CD8-positive, alpha-beta memory T cell (primary cell): ENCODE measurements at places on chromosomes 7 and 10. TPM values are rescaled to one million over a fixed set of nuclear protein-coding genes. Genes with fewer than 3 reads are reported as not detected.
A peak's percentile ranks its signal among the peaks of the same experiment; 100 is the strongest.

- no peak for DNase-seq
Observed at GRCh38 chr7:26451997-26452396, 160.3 kb downstream of the SNX10 start.

- DNase-seq, result no peak
Observed at GRCh38 chr7:47337531-47337930, 244.4 kb downstream of the TNS3 start.

GRCh38 chr7:130461272-130461671, 20.5 kb upstream of the CEP41 start:
- DNase-seq, result no peak

- DNase-seq, result no peak
Observed at GRCh38 chr10:21337171-21337792, 188.2 kb downstream of the SKIDA1 start.

GRCh38 chr10:24822590-24822989, 98.9 kb upstream of the ARHGAP21 start:
- no peak for DNase-seq

GRCh38 chr10:84265418-84265817, 20.6 kb downstream of the RGR start:
- no peak for DNase-seq

- DNase-seq, result no peak
Observed at GRCh38 chr10:70729763-70730357, 55.3 kb downstream of the TBATA start.

- no peak for DNase-seq
Observed at GRCh38 chr10:61923210-61923949, 21.9 kb downstream of the ARID5B start.

DNA sequence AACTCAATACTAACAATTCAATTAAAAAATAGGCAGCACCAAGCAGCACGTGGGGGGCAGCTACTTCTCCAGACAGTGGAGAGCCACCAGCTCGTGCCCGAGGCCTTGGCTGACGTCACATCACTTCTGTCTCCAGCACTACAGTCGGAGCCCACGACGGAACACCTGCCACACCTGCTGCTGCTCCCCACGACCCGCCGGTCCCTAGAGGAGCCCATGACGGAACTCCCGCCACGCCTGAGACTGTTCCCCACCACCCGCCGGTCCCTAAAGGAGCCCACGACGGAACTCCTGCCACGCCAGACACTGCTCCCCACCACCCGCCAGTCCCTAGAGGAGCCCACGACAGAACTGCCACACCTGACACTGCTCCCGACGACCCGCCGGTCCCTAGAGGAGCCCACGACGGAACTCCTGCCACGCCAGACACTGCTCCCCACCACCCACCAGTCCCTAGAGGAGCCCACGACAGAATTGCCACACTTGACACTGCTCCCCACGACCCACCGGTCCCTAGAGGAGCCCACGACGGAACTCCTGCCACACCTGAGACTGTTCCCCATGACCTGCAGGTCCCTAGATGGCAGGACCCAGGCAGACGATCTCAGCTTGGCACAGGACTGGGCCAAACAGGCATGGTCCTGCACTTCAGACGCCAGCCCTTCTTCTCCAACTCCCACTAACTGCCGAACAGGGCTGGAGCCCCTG, 258.0 kb downstream of the ELFN1 start:
- DNase-seq, result no peak

DNA sequence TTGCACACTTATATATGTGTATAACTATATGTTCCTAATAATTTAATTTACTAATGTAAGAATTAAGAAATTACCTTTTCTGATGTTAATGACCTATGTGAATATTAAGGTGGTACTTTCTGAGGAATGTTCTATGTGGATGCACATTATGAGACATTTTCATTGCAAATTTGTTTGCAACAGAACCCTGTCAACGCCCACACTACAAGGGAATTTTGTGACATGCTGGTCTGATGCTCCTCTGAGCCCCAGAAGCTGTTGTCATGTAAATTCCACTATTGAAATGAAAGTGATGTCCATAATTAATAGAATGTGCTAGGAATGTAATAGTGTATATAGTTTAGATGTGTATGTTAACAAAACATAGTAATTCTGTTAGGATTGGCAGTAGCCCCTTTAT, 4.5 kb downstream of the GRM3 start:
- DNase-seq, result no peak

DNA sequence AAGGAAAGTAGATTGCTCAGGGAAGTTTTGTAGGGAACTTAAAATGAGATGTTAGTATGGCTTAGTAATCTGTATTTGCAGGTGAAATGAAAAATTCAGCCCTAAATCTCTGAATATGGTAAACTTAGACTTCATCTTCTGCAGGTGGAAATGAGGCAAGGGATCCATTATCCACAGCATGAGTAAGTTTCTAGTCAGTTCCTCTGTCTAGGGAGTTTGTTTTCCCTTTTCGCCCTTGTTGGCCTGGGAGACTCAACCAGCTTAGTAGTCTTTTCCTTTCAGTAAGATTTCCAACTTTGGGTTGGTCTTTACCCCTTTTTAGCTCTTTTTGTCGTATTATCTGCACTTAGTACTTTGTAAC, 65.6 kb downstream of the ZEB1 start:
- no peak for DNase-seq

GRCh38 chr10:99870123-99870730, 87.8 kb downstream of the ABCC2 start:
- DNase-seq, result peak; percentile 64

- peak; percentile 29 for DNase-seq
Observed at GRCh38 chr10:132192076-132192975, 5.6 kb downstream of the DPYSL4 start.

GRCh38 chr7:16136896-16137295, 284.4 kb downstream of the CRPPA start:
- no peak for DNase-seq

GRCh38 chr10:118459642-118460193, 117.6 kb upstream of the FAM204A start:
- DNase-seq, result peak; percentile 18

DNA sequence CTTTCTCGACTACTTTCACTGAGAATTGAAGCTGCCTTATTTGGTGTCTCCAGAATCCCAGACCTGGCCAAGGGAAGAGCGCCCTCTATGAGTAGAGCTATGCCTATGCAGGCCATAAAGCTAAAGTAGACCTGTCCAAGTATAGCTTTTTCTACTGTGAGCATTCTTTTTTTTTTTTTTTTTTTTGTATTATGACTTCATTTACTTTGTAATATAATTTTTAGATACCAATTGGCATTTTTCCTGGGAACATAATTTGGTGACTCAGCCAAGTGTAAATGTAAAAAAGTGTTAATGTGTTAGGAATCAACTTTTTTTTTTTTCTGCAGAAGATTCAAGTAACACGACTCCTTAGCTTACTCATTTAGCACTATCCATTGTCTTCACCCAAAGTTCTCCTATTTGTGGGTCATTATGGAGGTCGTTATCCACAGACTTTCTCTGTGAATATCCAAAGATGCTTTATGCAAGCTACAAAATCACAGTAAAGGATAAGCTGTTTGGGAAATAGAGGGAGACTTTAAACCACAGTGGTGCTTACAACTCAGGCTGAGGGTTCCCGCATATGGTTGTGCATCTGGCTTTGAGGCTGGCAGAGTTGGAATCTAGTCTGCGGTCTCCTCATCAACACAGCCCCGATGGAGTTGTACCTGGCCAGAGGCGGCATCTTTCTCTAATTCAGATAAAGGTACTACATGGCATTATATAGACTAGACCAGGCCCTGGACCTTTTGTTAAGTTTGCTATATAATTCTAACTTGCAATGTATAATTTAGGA, 1040.2 kb upstream of the SORCS1 start:
- no peak for DNase-seq

DNA sequence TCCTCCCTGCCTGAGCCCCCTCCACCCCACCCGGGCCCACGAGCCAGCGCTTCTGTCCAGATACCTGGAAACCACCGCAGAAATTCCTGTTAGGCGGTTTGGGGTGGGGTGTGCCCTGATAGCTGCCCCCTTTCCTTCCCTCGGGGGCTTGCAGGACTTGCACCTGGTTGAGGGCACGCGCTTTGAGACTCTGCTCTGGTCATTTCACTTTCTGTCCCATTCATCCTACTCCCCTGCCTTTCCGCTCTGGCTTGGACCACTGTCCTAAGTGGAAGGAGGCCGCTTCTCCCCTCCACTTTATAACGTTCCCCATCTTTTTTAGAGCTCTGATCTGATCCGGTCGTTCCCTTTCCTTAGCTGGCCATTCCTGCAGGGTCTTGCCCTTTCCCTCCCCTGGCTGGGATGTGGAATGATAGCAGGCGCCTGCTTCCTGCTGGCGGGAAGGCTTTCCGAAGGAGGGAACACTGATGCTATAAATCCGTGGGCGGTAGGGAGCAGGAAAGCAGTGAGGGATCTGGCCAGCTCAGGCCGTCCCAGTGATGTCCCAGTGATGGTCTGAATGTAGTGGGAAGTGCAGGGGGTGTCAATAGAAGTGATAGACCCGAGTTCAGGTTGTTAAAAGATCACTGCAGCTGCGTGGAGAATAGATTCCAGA, 852 bp upstream of the PRKAR1B start:
- DNase-seq, result no peak

- no peak for DNase-seq
Observed at GRCh38 chr10:111885046-111885445, 298.5 kb downstream of the GPAM start.

- DNase-seq, result no peak
Observed at GRCh38 chr7:92354214-92354613, 93.1 kb upstream of the GATAD1 start.

GRCh38 chr10:62744136-62744535, 60.4 kb upstream of the ADO start:
- DNase-seq, result no peak

DNA sequence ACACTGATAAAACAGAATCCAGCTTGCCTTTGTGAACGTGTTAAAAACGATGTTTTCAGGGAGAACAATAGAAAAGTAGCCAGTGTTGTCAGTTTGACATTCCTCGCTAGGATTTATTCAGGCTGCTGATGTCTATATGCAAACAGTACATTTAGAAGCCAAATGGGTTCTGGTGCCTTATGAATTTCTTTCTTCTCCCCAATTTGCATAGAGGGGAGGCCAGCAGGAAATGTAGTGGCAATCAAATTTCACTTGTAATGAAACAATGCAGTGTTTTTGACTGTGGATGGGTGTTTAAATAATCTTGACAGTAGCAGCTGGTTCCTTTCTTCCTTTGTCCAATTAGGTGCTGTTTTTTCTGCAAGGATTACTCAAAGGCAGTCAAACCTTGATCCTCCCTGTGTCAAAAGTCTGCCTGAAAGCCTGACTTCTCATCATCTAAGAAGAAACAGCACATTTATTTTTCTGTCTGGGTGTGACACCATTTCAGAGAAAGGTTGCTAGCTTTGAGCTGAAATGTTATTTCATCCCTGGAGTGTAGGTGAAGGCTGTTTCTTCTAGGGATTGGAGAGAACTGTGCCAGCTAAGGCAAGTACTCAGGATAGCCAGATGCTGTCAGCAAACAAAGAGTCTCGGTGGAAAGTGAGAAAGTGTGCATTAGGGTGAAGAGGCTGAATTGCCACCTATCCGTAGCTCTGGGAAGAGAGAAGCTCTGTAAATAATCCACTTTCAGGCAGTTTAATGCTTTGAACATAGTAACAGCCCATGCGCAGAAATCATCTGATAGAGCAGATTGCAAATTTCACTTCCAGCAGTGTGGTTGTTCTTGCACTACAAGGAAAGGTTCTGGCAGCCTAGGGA, 36.6 kb upstream of the ZNRF2 start:
- no peak for DNase-seq

- DNase-seq, result no peak
Observed at GRCh38 chr7:106484562-106484961, 176.4 kb downstream of the CCDC71L start.

DNA sequence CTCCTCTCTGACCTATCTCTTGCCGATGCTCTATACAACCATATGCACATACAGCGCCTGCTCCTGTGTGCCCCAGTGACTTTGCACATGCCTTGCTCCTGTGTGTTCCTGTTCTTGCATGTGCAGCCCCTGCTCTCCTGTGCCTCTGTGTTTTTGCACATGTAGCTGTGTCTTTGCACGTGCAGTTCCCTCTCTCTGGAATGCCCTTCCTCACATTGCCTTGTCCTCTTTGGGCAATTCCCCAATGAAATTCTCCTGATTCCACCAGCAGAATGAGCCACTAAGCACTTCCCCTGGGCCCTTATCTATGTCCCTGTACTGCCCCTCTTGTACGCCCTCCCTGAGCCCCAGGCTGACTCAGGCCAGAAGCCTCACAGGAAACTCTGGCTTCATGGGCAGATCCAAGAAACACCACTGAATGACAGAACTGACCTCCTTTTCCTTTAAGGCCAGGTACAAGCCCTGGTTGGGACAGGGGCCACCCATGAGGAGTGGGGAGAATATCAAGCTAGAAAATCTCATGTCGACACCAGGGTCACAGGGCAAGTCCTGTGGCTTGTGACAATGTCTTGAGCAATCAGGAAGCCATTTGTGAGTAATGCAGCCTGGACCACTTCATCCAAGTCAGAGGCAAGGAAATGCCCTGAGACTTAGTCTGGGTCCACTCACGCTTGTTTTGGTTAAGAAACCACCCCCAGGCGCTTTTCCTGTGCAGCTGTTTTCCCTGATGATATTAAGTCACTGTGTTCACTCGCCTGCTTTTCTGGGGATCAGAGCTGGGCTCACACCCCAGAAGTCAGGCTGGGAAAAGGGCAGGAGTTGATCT, 1.9 kb upstream of the ARHGAP22 start:
- no peak for DNase-seq

- DNase-seq, result peak; percentile 62
Observed at GRCh38 chr10:72260976-72261783, 12.5 kb upstream of the DDIT4 start.

GRCh38 chr7:85479918-85480643, 293.2 kb upstream of the SEMA3D start:
- DNase-seq, result no peak

The BMPER gene
- polyA plus RNA-seq, result not detected

The CNPY1 gene
- polyA plus RNA-seq, result not detected

The C10orf62 gene
- not detected for polyA plus RNA-seq

The PILRA gene
- polyA plus RNA-seq, result 0.37 TPM

The ALOX5 gene
- 3.0 TPM for polyA plus RNA-seq

The GPR26 gene
- not detected for polyA plus RNA-seq

The PODXL gene
- polyA plus RNA-seq, result 0.62 TPM

The MUC3A gene
- polyA plus RNA-seq, result not detected

The MBLAC1 gene
- polyA plus RNA-seq, result 2.3 TPM

The HMX3 gene
- not detected for polyA plus RNA-seq

The HIF1AN gene
- polyA plus RNA-seq, result 29.7 TPM

The SPDYE2B gene
- 0.28 TPM for polyA plus RNA-seq

The CPSF4 gene
- polyA plus RNA-seq, result 22.7 TPM

The ZNF736 gene
- polyA plus RNA-seq, result 1.7 TPM

The ABCC2 gene
- polyA plus RNA-seq, result 0.14 TPM

The AGAP4 gene
- 1.3 TPM for polyA plus RNA-seq

The SLC13A1 gene
- polyA plus RNA-seq, result not detected

The TACC2 gene
- not detected for polyA plus RNA-seq

The CH25H gene
- polyA plus RNA-seq, result 0.24 TPM
